Transverse colon (tissue), 4 donors: ENCODE measurements at places on chromosomes 1 and 21.

DNA sequence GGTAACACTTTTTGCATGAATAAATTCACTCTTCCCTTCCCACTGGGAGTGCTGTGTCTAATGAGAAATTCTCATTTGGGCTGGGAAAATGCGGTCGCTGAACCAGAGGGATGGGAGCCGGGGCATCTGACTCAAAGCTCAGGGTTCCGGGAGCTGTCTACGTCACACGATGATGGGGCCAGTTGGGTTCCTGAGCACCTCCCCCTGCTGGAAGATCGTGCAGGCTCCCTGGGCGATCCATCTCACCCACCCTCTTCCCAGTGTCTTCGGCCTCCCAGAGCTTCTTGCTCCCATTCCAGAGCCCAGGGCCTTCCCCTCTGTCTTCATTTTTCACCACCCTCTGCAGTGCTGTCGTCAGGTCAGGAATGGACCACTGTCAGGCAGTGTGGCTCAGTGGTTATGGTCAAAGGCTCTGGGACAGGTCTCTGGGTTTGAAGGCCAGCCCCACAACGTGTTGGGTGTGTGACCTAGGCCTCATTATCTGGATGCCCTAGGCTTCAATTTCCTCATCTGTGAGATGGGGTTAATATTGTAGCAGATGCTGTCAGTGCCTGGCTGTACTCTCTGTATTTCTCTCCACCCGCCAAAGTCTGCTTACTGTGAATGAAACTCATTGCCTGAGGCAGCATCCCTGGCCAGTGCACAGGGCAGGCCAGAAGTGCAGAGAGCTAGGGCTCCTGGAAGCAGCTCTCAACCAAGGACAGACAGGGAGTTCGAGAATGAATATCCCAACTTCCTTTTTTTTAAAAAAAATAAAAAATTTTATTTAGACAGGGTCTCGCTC, 31.8 kb downstream of the IGSF21 start:
- H3K4me1 ChIP-seq, result no peaks in the 10 kb centered on the region
- H3K27ac ChIP-seq, result no peak overlapping the region
- no peak overlapping the region for H3K4me3 ChIP-seq
- DNase-seq, result no peak
- no peaks in the 10 kb centered on the region for H3K27me3 ChIP-seq

GRCh38 chr1:59973719-59974118, 47.1 kb upstream of the CYP2J2 start:
- peaks cover 5% of the 10 kb centered on the region for H3K4me1 ChIP-seq

DNA sequence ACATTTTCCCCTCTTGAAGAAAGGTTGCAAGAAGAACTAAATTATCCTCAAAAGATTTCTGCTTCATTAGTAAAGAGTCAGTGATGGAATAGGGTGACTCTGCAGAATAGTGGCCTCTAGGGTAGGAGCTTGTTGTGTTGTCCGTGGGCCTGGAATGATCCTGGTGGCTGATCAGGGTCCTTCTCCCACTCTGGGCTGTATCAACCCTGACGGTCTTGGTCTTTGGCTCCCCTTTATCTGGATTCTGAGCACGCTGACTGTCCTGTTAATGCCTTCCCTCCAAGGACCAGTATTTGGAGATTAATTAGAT, 36.9 kb upstream of the SRRM1 start:
- H3K4me3 ChIP-seq, result no peak overlapping the region
- H3K36me3 ChIP-seq, result no peaks in the 10 kb centered on the region
- DNase-seq, result no peak
- peaks cover 3% of the 10 kb centered on the region for H3K27me3 ChIP-seq

GRCh38 chr1:241963722-241964121, 6.2 kb downstream of the BECN2 start:
- no peak overlapping the region for H3K4me3 ChIP-seq
- no peak for DNase-seq
- no peaks in the 10 kb centered on the region for H3K36me3 ChIP-seq
- H3K27ac ChIP-seq, result no peak overlapping the region
- no peaks in the 10 kb centered on the region for H3K4me1 ChIP-seq
- no peaks in the 10 kb centered on the region for H3K27me3 ChIP-seq

DNA sequence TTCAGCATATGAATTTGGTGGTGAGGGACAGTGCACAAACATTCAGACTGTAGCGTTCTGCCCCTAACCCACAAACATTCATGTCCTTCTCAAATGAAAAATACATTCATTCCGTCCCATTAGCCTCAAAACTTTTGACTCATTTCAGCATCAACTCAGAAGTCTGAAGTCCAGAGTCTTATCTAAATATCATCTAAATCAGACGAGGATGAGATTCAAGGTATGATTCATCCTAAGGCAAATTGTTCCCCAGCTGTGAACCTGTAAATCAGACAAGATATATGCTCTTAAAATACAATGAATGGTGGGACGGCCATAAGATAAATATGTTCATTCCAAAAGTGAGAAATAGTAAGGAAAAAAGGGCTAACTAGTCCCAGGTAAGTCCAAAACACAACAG, 1195.6 kb upstream of the ADGRL4 start:
- H3K4me3 ChIP-seq, result no peak overlapping the region
- H3K4me1 ChIP-seq, result no peaks in the 10 kb centered on the region
- no peaks in the 10 kb centered on the region for H3K36me3 ChIP-seq
- H3K27me3 ChIP-seq, result no peaks in the 10 kb centered on the region
- no peak for DNase-seq

GRCh38 chr1:224499204-224499603, 64.6 kb upstream of the WDR26 start:
- DNase-seq, result no peak
- no peak overlapping the region for H3K27ac ChIP-seq
- H3K4me1 ChIP-seq, result peaks cover 50% of the 10 kb centered on the region

DNA sequence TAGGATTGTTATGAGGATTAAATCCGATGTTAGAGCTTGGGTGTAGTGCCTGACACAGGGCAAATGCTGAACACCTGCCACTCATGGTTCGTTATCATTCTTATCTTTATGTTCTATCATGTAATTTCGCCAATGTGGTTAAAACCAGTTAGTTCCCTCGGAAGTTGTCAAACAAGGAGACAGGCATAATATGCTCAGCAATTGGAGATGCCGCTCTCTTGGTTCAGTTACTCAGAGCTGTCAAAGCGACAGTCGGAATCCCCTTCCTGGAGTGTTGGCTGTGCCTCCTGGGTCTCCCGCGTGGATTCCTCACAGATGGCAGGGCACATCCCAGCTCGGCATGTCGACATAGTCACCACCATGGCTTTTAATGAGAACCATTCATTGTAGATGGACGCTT, 192.2 kb downstream of the ROR1 start:
- H3K36me3 ChIP-seq, result no peaks in the 10 kb centered on the region
- no peak overlapping the region for H3K27ac ChIP-seq
- H3K27me3 ChIP-seq, result no peaks in the 10 kb centered on the region
- H3K4me3 ChIP-seq, result no peak overlapping the region

- no peaks in the 10 kb centered on the region for H3K27me3 ChIP-seq
- H3K36me3 ChIP-seq, result no peaks in the 10 kb centered on the region
- H3K4me3 ChIP-seq, result no peak overlapping the region
- DNase-seq, result no peak
- H3K4me1 ChIP-seq, result no peaks in the 10 kb centered on the region
These were observed 356.4 kb upstream of the ESRRG start for GRCh38 chr1:217079584-217079983.

GRCh38 chr1:235947989-235948388, 81.3 kb upstream of the LYST start:
- no peaks in the 10 kb centered on the region for H3K27me3 ChIP-seq
- H3K4me1 ChIP-seq, result no peaks in the 10 kb centered on the region
- no peak overlapping the region for H3K27ac ChIP-seq

DNA sequence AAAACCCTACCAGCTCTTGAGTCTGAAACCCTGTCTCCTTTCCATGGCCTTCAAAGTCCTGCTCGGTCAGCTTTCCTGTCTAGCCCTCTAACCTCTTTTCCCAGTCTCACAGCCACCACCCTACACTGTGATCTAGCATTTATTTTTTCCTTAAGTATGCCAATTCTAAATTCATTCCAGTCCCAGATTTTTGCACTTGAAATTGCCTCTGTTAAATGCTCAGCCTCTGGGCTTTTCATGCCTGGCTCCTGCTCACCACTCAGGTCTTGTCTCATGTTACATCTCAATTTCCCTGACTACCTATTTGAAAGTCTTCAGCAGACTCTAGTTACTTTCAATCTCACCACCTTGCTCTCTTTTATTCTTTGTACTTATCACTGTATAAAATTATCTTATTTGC, 176.2 kb downstream of the ADGRL4 start:
- H3K27ac ChIP-seq, result no peak overlapping the region
- no peak for DNase-seq
- H3K36me3 ChIP-seq, result no peaks in the 10 kb centered on the region
- H3K4me3 ChIP-seq, result no peak overlapping the region

- no peak for DNase-seq
- no peak overlapping the region for H3K4me3 ChIP-seq
- no peaks in the 10 kb centered on the region for H3K4me1 ChIP-seq
- H3K27ac ChIP-seq, result no peak overlapping the region
These were observed 37.9 kb upstream of the DUSP10 start for GRCh38 chr1:221779771-221780170.

GRCh38 chr1:52670604-52671003, 27.5 kb downstream of the COA7 start:
- no peak for DNase-seq
- no peaks in the 10 kb centered on the region for H3K4me1 ChIP-seq
- no peak overlapping the region for H3K4me3 ChIP-seq
- H3K27ac ChIP-seq, result no peak overlapping the region
- no peaks in the 10 kb centered on the region for H3K36me3 ChIP-seq
- no peaks in the 10 kb centered on the region for H3K27me3 ChIP-seq

GRCh38 chr1:6450943-6451373, 15.0 kb downstream of the TNFRSF25 start:
- peaks cover 95% of the 10 kb centered on the region for H3K27me3 ChIP-seq
- H3K36me3 ChIP-seq, result no peaks in the 10 kb centered on the region
- DNase-seq, result peak; percentile 91
- peak overlapping the region; percentile 84 for H3K27ac ChIP-seq

- H3K4me1 ChIP-seq, result no peaks in the 10 kb centered on the region
- DNase-seq, result no peak
- H3K27ac ChIP-seq, result no peak overlapping the region
- no peaks in the 10 kb centered on the region for H3K36me3 ChIP-seq
These were observed 6.9 kb upstream of the PLA2G2D start for GRCh38 chr1:20126041-20126805.
